ENCODE measurements at places on chromosomes 3 and 15.

DNA sequence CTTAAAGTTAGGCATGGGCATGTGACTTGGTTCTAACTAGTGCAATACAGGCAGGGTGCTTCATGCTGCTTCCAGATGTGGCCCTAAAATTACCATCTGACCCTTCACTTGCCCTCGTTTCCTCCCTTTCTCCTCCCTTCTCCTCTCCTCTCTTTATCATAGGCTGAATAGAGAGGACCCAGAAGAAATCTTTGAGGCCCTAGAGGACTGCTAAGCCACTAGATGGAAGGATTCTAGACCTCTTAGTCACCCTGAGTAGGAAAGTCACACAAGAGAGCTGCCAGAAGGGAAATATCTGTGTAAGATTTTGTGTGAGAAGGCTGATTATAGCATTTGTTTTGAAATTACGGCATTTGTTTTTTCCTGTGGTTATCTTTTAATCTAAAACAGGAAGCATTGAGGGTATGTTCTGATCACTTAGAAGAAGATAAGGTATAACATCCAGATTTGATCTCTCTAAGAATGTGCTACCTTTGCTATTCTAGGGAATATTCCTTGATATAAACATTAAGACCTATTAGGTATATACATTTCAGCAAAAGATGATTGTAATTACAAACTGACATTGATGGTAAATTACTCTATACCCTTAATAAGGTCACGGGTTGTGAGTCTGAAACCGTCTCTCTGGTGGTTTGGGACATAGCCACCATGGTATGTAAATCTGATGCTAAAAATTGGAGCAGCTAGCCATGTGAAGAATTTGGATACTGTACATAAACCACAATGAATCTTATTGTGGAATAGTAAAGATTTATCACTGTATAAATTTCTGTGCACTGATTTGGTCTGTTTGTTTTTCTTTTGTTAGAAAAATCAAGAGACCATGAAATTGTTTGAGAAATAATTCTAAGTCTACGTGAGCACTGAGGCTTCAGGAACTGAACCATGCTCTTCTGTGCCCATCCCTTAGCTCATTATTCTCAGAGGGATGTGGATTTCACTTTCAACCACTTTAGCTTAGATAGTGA is 84.1 kb downstream of the TP63 start:
- DNase-seq, result no peak

DNA sequence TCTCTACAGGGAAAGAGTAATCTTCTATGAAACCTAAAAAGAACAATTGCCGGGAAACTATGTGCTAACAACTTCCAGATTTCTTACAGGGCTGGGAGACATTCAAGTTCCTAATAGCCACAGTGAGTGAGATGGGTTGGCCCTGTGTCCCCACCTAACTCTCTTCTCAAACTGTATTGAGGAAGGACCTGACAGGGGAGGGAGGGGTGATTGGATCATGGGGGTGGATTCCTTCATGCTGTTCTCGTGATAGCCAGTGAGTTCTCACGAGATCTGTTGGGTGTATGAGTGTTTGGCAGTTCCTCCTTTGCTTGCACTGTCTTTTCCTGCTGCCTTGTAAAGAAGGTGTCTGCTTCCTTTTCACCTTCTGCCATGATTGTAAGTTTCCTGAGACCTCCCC is 958.7 kb downstream of the AGBL1 start:
- no peak for DNase-seq

- no peak for DNase-seq
Measured at GRCh38 chr3:191566469-191566868, 105.5 kb downstream of the PYDC2 start.

DNA sequence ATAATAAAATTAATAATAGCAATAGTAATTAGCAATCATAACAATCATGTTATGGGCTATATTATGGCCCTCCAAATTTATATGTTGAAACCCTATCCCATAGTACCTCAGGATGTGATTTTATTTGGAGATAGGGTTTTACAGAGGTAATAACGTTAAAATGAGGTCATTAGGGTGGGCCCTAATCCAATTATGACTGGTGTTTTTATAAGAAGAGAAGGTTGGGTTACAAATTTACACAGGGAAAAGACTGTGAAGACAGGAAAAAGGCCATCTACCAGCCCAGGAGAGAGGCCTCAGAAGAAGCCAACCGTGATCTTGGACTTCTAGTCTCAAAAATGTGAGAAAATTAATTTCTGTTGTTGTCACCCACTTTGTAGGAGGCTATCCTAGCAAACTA is 353.1 kb downstream of the CHL1 start:
- DNase-seq, result no peak

DNA sequence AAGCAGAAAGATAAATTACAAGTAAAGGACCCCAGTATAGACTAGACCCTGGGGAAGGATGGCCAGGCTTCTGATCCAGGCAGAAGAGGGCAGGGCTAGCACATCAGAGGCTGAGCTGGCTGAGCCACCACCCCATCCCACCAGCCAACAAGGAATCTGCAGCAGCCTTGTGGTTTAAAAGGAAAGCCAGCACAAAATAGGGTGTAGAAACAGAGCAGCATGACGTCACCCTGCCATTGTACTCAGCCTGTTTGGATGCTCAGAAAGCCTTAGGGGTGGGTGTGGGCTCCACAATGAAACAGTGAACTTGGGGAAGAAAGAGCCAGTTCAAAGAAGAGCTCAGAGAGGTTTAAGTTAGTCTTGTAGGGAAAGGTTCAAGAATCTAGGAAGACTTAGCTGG is 28.2 kb downstream of the DUOX1 start:
- DNase-seq, result peak; percentile 68

GRCh38 chr3:98462901-98463300 is at the start of gene OR5K1:
TSS of gene OR5K1 (plus strand) at chr3:98463201. CDS start at chr3:98469577, 6,376 bp downstream.
- DNase-seq, result no peak

- no peak for DNase-seq
Measured at GRCh38 chr3:31167666-31168065, 273.2 kb upstream of the GADL1 start.

GRCh38 chr15:51181905-51182304 is 87.2 kb upstream of the TNFAIP8L3 start:
- no peak for DNase-seq

DNA sequence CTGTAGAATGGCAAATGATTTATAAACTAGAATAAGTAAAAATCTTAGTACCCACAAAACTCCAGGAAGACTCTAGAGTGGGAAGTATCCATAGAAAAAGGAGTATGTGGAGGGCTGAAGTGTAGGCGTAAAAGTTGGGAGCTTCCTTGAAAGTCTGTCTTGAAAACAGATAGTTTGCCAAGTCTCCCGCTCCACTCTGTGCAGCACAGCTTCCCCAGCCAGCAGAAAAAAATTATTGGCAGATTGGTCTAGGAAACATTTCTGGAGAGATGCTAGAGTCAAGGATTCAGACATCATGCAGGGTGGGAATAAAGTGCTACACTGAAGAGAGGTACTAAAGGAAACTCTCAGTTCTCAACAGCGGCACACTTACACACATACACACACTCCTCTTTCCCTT is 53.4 kb upstream of the CD200R1L start:
- DNase-seq, result no peak

DNA sequence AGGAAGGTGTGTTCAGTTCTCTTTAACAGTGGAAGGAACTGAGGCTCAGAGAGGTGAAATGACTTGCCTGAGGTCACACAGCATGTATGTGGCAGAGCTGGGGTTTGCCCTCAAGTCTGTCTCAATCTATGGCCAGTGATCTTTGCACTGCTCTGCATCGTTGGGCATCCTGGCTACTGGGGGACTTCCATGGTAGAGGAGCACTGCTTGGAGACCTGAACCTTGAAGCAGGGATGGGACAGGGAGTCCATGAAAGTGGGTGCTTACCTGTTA is 2.0 kb downstream of the CORO2B start:
- no peak for DNase-seq

- DNase-seq, result no peak
Measured at GRCh38 chr15:32861174-32861573, 143.4 kb downstream of the GREM1 start.

DNA sequence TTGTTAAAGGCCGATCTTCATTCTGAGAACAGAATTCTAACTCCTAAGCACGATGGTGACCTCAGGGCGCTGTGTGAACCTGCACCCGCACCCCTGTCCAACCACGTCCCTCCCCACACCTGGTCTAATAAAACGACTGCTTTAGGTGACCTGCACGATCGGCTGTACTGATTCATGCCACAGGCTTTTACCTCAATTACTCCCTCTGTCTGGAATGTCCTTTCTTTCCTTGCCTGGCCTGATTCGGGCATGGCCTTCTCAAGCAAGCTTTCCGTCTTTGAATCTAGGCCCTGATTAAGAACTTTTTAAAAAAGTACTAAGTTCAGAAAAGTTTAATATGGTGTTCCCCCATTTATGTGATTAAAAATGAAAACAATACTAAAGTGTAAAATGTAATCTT is 842 bp upstream of the U2SURP start:
- no peak for DNase-seq

DNA sequence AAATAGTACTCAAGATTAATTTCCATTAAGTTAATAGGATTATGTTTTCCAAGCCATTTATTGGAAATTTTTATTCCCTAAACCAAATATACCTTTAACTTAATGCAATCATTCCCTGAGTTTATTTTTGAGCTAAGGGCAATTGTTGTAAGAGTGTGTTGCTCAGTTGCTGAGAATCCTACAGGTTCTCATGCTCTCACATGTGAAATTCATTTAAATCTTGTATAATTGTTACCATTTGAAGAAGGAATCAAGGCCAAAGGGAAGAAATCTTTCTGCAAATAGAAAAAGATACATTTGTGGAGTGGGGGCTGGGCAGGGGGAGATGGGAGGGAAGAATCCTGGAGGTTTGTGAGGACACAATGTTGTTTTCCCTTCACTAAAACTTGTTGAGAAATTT is 202.7 kb upstream of the STRIT1 start:
- DNase-seq, result no peak

DNA sequence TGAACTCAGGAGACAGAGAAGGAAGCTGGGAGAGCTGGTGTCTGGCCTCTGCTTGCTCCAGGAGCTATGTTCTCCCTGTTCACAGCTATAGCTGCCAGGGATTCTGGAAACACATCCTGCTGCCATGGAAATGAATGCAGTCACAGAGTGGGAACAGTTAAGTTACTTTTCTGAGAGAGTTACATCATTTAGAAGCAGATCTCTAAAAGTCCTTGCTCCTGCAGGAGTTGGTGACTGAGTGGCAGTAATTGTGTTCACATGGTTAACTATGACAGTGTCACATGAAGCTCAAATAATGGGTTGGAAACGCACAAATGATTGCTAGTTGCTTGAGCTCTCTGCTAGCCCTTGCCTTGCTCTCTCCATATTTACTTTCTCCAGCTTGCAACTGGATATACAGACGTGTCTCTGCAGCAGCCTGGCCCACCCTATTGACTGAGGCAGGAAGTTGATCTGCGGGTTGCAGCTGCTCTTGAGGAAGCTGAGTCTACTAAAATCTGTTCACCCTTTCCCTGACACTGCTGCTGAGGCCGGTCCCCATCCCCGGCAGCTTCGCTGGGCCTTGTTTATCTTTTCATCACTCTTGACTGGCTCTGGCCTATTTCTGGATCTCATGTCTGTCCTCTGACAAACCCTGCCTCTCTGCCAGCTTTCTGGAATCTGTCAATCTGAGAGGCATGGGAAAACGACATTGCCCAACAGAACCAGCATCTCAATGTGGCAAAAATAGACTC is 16.7 kb upstream of the ISLR start:
- DNase-seq, result peak; percentile 44

DNA sequence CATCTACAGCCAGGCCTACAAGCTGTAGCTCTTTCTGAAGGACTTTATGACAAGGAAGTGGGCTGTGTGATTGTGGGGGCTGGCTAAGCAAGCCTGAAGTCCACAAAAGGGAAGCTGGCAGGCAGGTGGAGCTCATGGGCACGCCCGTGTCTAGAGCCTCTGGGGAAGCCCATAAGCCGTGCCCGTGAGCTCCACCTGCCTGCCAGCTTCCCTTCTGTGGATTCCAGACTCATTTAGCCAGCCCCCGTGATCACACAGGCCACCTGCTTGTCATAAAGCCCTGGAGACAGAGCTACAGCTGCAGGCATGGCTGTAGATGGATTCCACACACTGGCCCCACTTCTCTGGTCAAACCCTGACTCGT is 15.2 kb downstream of the EFCC1 start:
- DNase-seq, result no peak

GRCh38 chr3:194450341-194450740 is 36.5 kb downstream of the ATP13A3 start:
- no peak for DNase-seq

DNA sequence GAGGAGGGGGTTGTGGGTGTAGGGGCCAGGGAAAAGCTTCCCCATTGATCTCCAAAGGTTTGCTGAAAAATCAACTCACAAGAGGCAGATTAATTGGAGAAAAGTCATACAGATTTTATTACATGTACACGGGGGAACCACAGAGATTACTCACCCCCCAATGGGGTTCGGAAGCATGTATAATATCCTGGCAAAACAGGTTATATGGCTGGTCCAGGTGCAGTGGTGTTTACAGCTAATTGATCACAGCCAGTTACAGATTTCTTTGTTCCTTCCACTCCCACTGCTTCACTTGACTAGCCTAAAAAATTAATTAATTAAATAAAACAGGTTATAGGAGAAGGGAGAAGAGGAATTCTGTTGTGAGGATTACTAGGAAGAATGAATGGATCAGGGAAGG is 22.4 kb downstream of the PRKCI start:
- DNase-seq, result no peak

GRCh38 chr3:172746475-172746874 is 4.1 kb upstream of the ECT2 start:
- DNase-seq, result no peak

- DNase-seq, result no peak
Measured at GRCh38 chr15:88028024-88028423, 228.5 kb downstream of the NTRK3 start.

DNA sequence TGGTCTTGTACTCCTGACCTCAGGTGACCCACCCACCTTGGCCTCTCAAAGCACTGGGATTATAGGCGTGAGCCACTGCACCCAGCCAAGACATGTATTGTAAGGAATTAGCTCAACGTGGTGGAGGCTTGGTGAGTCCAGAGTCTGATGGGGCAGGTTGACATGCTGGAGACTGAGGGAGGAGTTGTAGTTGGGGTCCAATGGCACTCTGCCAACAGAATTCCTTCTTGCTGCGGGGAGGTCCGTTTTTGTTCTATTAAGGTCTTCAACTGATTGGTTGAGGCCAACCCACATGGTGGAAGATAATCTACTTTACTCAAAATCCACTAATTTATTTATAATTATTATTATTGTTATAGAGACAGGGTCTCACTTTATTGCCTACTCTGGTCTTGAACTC is 30.1 kb downstream of the PLA2G4D start:
- no peak for DNase-seq

DNA sequence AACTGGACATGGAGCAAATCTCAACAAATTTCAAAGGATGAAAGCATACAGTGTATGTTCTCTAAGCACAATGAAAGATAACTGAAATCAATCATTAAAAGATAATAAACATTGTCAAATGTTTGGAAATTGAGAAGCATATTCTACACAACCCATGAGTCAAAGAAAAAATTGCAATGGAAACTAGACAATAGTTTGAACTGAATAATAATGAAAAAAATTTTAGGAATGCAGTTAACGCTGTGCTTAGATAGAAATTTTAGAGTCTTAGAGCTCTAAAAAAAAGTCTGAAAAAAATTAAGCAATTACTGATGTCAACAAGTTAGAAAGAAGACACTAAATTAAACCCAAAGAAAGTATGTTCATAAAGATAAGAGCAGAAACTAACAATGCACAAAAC is 15.5 kb downstream of the RABL3 start:
- DNase-seq, result no peak

All from hippocampal formation (tissue), 2 donors.